Heart left ventricle (tissue), 16 donors: ENCODE measurements at places on chromosomes 1 and 21. TPM values are rescaled to one million over a fixed set of nuclear protein-coding genes. Genes with fewer than 3 reads are reported as not detected.

GRCh38 chr1:185377831-185378230, 60.8 kb upstream of the IVNS1ABP start:
- no peak for DNase-seq

DNA sequence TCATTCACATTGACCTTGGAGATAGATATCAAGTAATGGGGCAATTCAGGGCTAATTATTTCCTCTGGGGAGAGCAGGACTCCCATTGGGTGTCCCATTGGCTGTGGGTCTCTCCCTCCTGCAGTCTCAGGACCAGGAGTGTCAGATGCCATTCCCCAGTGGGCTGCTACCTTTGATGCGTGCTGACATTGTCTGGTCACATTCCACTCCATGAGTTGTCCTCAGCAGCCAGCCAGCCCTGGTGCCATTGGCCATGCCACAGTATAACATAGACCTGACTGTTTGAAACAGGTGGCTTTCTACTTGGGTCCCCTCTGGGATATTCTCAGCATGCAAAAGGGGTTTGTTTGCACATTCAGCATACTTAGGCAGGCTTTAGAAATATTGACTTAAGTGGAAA, 118.5 kb downstream of the MRPS6 start:
- DNase-seq: no peak

GRCh38 chr1:110945626-110946025, 18.1 kb downstream of the LRIF1 start:
- no peak for DNase-seq

Gene BCAN
- not detected for total RNA-seq

Gene PDC
- not detected for total RNA-seq

DNA sequence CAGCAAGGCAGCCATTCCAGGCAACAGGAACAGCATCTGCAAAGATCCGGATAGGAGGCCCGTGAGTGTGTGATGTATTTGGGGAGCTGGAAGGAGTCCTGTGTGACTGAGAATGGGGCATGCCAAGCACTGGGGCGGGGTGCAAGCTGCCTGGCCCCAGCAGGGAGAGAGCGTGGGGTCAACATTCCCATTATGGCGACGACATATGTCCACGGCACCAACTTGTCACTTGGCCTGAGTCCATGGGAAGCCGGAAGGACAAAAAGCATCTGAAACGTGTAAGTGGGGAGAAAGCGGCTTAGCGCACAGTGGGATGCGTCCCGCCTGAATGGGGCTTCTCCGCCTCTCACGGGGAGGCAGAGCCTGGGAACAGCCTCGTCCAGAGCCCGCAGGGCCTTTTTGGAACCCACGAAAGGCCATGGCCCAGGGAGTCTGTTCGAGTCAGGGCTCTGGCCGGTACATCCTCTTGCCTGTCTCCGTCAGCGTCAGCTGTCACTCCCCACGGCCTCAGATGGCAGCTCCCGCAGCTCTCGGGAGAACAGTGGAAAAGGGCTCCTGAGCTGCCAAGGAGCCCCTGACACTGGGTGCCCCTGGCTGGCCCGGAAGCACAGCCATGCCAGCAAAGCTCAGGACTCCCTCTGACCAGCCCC, 12.4 kb downstream of the EPHB2 start:
- no peak for DNase-seq

- DNase-seq: no peak
These were observed 59.2 kb downstream of the TLR5 start for GRCh38 chr1:223083831-223084230.

Gene TSPAN2
- 7.1 TPM for total RNA-seq

Gene TMCO1
- total RNA-seq: 66.6 TPM

DNA sequence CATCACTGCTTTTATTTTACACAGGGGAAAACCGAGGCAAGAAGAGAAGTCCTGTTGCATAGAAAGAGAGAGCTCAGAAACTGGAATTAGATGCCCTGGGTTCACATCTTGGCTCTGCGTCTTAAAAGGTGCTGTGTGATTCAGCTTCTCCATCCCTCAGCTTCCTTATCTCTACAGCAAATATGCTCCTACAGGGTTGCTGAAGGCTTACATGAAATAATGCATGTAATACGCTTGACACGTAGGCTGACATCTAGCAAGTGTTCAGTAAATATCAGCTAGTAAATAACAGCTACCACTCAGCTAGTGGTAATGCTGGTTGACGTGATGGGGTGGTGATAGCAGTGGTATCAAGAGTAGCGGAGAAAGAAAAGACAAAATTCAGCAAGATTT, 77.1 kb upstream of the CD55 start:
- DNase-seq: no peak

DNA sequence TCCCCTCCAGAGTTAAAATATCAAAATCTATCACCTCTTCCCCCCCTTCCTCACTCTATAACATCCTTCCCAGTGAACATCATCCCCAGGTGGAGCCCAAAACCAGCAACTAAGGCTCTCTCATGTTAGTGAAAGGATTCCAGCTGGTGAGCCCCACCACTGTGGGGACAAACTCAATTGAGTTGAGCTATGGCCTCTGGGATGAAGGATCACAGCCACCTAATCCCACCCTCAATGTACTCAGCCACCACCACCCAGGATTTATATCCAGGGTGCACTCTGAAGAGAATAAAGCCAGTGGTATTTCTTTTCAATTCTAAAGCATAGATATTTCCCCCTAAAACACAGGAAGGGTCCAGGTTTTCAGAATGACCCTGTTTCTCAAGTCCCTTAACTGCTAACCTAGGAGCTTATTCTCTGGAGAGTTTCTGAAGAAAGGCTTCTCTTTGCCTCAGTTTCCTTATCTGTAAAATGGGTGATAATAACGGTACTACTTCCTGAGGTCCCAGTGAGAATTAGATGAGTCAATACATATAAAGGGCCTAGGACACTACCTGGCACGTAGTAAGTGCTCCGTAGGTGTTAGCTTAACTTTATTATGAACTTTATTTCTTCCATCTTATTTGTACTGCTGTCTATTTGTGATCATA, 15.6 kb upstream of the BOLA1 start:
- DNase-seq: no peak

DNA sequence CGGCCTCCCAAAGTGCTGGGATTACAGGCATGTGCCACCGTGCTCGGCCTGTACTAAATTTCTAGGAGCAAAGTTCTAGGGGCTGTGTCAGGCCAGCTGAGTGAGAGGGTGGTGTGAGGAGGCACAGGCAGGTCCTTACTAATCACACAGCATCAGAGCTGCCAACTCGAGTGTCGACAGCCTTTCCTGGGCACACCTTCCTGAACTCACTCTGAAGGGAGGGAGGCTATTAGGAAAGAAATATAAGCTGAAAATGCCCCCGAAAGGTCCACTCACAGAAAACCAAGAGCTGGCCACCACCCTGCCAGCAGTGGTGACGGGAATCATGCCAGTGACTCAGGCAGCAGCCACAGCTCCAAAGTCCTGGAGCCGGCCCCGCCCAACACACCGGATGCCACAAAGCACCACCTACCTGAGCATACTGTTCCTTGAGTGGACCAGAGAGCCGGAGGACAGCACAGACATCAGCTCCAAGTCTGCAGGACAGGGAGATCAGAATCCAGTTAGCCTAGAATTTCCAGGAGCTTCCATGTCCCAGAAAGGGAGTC, 4.5 kb downstream of the PMVK start:
- DNase-seq: no peak

DNA sequence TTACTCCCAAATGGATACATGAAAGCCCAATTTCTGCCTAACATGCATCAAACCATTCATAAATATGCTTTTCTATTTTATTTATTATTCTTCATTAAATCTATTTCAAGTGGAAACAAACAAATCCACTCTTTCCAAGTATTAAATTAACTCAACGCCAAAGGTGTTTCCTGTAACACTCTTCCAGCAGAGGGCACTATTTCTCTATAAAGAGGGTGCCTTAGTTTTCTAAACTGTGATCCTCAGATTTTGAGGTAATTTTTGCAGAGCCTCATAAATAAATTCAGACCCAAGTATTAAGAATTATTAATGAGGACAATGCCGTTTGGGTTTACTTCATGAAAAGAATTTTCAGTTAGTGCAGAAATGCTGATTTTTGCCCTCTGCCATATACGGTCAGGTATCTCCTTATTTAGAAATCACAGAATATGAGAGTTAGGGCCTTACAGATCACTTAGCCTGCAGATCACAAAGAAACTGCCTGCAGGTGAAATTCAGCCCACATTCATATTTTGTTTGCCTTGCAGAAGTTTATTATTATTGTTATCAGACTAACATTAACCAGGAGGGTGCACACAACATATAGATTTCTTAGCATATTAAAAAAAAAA, 40.1 kb upstream of the MYSM1 start:
- DNase-seq: no peak

- DNase-seq: no peak
These were observed 162.8 kb upstream of the IVNS1ABP start for GRCh38 chr1:185479796-185480195.

- DNase-seq: no peak
These were observed 182.6 kb upstream of the EDN2 start for GRCh38 chr1:41666981-41667631.

DNA sequence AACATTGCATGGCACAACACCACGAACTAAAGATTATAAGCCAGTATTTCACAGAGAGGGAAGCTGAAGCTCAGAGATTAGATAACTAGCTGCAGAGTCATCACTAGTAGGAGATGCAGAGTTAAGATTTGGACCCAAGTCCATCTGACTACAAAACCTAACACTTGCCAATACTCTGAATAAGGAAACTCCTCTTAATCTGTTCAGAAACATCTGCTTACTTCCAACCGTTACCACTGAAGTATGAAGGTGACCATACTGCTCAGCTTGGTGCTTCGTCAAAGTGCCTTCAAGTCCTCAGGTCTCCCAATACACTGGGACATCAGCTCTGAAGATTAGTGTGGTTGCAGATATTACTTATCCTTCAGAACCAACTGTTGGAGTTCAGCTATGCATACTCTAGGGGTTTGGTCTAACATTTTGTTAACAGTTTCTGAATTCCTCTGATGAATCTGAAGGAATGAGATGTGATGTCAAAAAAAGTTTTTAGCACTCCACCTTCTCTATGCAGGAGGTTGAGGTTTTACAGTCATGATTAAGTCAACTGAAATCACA, 179.6 kb downstream of the TPR start:
- DNase-seq: no peak

GRCh38 chr1:233513431-233513830, 100.5 kb upstream of the KCNK1 start:
- DNase-seq: no peak

- DNase-seq: peak; percentile 91
These were observed at the start of gene GSTM1 for GRCh38 chr1:109687641-109688499. Gene GSTM1, plus strand, starts transcription at chr1:109687817. Its CDS starts 57 bp downstream, at chr1:109687874.

- no peak for DNase-seq
These were observed 436.6 kb upstream of the C1orf87 start for GRCh38 chr1:60510162-60510561.

DNA sequence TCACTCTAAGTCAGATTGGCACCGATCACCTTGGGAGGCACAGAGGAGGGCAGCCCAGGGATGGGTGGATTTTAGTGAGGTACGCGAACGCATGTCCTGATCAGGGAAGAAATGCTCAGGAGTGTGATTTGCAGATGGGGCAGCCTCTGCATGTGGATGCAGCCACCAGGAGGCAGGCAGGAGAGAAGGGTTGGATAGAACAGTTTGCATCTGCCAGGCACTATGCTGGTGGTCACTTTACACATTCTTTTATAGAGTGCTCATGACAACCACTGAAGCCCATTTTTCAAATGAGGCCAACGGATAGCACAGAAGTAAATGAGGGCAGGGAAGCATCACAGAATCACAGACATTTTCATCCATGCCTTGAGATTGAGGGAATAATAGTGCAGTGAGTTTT, 5.7 kb downstream of the LAMB3 start:
- DNase-seq: no peak

DNA sequence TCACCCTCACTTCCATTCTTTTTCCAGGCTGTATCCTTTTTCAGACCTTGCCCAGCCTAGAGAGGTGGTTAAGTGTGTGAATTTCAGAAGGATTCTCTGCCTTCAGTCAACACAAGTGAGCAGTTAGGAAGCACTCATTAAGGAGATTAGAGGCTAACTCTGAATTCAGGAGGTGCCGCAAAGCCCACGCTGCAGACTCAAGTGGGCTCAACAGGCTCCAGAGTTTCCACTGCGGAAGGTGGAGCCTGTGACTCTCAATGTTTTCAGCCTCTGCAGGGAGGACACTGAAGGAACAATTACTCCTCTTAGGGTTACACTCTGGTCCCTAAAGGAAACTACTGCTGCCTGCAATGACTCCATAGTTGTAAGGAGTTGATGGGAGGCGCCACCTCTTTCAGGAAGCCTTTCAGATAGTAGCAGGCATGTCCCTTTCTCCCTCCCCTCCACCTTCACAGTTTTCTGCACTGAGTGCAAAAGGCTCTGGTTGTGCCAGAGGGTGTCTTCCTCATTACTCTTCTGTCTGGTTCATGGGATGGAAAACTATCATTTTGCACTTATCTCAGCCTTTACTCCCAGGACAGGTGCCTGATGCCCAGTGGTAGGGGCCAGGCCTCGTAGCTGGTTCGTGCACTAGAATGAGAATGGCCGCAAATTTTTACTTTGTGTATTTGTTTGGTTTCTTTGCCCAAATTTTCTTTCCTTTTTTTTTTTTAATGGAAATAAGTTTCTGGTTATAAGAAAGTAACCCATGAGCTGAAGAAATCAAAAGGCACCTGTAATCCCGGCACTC, 55.2 kb upstream of the SELENON start:
- DNase-seq: no peak

GRCh38 chr21:29238053-29238966, 60.4 kb upstream of the BACH1 start:
- DNase-seq: no peak

- peak; percentile 66 for DNase-seq
These were observed 51.0 kb upstream of the ERRFI1 start for GRCh38 chr1:8077120-8077573.

- DNase-seq: peak; percentile 13
These were observed 4.9 kb upstream of the B4GALT3 start for GRCh38 chr1:161182214-161182613.

DNA sequence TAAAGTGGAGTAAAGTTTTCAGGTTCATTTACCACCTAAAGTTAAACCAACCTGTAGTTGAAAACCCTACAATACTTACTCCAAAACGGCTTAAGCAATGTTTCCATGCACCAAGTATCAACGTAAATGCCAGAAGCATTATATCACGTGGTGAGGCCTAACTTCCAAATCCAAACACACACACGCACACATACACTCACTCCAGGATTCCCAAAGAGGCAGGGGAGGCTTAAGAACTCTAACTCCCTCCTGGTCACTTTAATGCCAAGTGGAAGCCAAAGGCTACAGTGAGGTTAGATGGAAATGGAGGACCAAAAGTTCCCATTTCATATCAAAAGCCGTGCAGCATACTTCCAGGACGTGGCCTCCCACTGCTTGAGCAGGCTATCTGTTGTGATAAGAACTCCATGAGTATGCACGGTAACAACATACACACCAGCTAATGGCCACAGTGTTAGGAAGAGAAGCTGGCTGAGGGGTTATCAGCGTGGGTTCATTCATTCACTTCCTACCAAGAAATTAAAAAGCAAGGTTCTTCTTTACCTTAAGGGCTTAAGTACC, 224.1 kb downstream of the SLC45A1 start:
- DNase-seq: no peak

Gene CZIB
- total RNA-seq: 52.1 TPM

Gene RGS1
- total RNA-seq: 0.75 TPM
